ENCODE measurements at places on chromosomes 4 and X.

DNA sequence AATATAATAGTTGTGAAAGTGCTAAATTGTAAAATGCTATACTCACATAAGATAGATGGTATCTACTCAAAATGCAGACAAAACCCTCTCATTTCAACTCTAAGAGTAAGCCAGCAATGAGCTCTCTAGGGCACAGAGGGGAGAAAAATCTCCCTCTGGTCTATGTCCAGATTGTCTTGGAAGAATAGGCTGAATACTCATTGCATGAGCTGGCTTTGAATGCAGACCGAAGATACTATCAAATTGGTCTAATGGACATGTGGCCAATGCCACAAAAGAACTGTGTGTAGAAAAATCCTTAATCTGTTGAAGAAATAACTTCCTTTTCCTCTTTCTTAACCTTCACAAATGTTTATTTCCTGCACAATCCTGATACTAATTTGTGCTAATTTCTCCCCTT is 3.5 kb downstream of the ZXDA start:
- no peak for DNase-seq

DNA sequence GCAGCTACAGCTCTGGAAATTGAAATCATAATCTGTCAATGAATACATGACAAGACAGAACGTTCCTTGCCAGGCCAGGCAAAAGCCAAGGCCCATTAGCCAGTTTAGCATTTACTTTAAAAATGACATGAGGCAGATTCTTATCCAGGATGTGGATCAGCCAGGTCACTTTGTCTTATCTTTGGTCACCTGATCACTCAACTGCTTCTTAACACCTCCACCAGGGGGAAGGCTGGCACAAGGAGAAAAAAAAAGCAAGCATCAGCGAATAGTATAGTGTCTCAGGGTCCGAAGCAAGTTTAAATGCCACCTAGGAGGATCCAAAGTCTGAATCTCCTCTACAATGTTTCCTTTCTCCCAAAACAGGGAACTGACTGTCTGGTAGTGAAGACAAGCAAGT is 18.8 kb downstream of the ATP1B4 start:
- no peak for DNase-seq

GRCh38 chr4:130043732-130044160 is 947.8 kb downstream of the C4orf33 start:
- DNase-seq: no peak

DNA sequence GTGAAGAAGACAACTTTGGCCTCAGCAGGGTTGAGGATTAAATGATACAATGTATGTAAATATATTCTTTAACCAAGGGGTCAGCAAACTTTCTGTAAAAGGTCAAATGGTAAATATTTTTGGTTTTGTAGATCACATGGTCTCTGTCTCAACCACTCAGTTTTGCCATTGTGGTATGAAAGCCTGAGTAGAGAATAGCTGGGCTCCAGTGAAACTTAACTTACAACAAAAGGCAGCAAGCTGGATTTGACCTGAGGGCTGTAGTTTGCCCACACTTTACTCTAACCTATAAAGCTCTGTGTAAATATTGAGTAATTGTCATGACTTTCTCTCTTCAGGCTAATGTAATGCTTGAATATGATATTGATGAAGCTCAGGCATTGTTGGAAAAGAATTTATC is 19.6 kb downstream of the VBP1 start:
- DNase-seq: no peak

GRCh38 chr4:10625131-10625530 is 59.4 kb downstream of the CLNK start:
- DNase-seq: no peak

DNA sequence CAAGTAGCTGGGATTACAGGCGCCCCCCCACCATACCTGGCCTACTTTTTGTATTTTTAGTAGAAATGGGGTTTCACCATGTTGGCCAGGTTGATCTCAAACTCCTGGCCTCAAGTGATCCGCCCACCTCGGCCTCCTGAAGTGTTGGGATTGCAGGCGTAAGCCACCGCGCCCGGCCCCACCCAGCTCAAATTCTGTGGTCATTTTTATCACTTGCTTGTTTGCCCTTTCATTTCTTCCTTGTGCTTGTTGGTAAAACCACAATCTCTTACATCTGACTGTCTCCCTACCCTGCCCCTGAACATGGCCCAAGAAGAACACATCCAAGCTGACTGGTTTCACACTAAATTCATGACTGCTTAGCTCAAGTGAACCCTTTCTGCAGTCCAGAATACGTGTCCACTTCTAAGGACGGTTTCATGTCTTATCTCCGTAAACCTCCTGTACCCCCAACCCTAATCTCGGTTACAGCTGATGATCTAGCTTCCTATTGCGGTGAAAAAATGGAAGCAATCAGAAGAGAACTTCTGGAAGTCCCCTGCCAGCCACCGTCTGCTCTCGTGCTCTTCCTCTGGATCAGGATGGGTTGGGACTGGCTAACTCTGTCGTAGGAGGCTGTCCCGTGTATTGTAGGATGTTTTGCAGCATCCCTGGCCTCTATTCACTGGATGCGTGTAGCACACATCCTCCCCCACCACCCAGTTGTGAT is 5.4 kb upstream of the RS1 start:
- DNase-seq: no peak

- no peak for DNase-seq
Observed at GRCh38 chr4:38195486-38195885, 235.3 kb downstream of the PTTG2 start.

- no peak for DNase-seq
Observed at GRCh38 chr4:152328582-152328981, 207.3 kb downstream of the FBXW7 start.

GRCh38 chr4:37678624-37679023 is 7.6 kb downstream of the RELL1 start:
- DNase-seq: no peak

DNA sequence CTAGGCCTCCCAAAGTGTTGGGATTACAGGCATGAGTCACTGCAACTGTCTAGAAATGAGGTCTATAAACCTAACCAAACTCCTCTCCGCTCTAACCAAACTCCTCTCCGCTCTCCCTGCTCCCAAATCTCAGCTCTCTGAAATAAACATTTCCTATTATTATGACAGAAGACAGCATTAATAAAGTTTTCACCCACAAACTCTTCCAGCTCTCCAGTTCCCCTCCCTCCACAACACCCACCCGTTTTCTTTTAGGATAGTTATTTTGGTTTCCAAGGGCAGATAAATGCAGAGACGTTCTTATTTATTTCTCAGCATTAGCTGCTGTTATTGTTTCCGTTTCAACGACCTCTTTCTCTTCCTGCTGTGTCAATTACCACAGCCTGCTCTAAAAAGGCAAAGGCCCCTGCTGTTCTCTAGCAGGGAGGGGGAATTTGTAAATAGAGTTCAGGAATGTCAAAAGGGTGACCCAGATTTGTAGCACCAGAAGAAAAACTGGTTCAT is 13.3 kb upstream of the SCD5 start:
- DNase-seq: no peak

DNA sequence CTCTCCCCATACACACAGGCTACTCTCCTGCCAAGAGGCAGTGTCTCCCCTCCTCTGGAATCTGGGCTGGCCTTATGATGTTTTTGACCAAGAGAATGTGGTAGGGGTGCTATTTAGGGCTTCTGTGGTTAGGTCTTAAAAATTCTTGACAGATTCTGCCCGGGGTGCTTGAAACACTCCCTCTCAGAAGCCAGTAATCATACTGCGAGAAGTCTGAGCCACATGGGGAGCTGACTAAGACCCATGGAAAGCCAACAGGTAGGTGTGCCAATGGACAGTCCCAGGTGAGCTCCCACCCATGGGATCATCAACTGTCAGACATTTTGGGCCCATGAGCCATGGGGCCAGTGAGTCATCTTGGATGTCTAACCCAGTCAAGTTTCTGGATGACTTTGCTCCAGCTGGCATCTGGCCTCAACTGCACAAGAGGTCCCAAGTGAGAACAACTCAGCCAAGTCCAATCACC is 315.7 kb downstream of the FBXW7 start:
- DNase-seq: no peak

- DNase-seq: no peak
Observed at GRCh38 chr4:138226351-138226750, 15.8 kb downstream of the SLC7A11 start.

DNA sequence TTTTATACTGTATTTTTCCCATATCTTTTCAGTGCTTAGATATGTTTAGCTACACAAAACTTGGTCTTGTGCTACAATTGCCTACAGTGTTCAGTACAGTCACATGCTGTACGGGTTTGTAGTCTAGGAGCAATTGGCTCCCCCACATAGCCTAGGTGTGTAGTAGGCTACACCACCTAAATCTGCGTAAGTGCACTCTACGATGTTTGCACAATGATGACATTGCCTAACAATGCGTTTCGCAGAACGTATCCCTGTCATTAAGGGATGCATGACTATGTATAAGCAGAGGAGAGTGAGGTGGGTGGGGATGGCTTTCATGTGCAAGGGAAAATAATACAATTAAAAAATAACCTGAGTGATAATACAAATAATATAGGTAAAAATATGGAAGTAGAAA is 131.4 kb downstream of the GBA3 start:
- no peak for DNase-seq

DNA sequence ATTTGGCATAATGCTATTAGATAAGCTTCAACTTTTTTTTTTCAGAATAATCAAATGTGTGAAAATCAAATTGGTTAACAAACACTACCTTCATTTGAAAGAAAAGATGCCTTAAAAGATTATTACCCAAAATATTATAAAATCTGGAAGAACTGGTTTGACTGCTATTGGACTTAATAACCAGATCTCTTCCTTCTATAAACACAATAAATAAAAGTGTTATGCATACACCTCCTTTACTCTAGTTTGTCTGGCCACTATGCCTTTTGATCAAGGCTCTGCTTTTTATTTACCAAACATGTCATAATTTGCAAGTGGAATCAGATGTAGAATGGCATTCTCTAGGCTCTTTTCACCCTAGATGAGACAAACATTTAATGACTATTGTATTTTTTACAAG is 897.3 kb upstream of the EPHA5 start:
- no peak for DNase-seq

- no peak for DNase-seq
Observed at GRCh38 chr4:45131020-45131419, 404.7 kb upstream of the GNPDA2 start.

GRCh38 chr4:575281-576141 is 584 bp downstream of the TMEM271 start:
- DNase-seq: no peak

- DNase-seq: no peak
Observed at GRCh38 chr4:137626942-137627738, 94.8 kb upstream of the PCDH18 start.

DNA sequence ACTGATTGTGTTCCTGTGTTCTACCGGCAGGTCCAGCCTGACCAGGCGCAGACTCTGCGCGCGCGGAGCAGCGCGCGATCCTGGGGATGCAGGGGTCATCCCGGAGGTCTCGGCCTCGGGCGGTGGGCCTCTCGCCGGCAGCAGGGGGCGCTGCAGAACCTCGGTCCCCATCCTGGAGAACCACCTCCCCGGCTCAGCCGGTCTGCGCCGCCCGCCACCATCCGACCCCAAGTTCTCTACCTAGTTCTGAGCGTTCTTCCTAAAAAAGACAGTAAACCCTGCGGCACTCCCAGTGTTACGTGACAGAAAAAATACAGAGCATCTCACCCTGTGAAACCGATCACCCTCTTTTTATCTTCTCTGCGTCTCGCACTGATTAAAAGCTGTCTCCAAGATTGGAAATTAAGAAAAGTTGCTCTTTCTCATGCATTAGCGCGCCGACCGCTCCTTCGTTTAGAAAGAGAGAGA is 1.6 kb downstream of the TRPC3 start:
- peak; percentile 83 for DNase-seq

GRCh38 chr4:15805583-15806517 is 27.7 kb downstream of the CD38 start:
- no peak for DNase-seq

DNA sequence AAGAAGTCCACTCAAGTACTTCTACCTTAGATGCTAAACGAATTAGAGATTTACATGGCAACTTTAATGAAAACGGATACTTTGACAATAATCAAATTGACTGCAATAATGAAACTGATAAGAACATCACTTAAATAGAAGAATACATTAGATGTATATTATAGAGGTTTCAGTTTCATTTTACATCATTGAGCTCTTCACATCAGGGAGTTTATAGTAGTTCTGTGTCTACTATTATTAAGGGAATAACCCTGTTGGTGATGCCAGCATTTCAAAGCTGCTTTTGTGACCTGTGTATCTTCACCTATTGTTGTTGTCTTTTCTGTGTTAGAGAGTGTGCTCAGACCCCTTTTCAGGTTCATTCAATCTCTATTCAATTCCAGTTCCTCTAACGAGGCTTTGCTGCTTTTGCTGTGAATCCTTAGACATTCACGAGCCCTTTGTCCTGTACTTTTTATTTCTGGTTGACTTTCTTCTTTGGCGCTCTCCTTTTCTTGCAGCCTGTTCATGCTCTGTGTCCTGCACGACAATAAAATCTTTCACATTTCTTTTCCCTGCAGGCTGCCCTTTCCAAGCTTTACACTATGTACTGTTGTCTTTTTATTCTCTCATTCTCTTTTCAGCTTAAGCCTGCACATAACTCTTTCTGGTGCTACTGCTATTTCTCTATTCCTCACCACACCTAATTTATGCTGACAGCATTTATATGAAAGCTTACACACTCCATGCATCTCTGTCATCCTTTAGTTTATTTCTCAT is 232.1 kb downstream of the CPE start:
- no peak for DNase-seq

GRCh38 chrX:70168238-70169188 is 8.8 kb upstream of the DGAT2L6 start:
- no peak for DNase-seq

Data from stimulated activated CD4-positive, alpha-beta T cell treated with anti-CD3 and anti-CD28 coated beads, Interleukin-1b, Interleukin-23, amount 100 ng/mL, for 1 hour (primary cell).